ENCODE measurements at places on chromosomes 1 and 21.

- no peak for DNase-seq
Observed at GRCh38 chr1:17381161-17381560, 9.2 kb downstream of the PADI6 start.

- no peak for DNase-seq
Observed at GRCh38 chr1:184379111-184379752, 7.6 kb upstream of the C1orf21 start.

DNA sequence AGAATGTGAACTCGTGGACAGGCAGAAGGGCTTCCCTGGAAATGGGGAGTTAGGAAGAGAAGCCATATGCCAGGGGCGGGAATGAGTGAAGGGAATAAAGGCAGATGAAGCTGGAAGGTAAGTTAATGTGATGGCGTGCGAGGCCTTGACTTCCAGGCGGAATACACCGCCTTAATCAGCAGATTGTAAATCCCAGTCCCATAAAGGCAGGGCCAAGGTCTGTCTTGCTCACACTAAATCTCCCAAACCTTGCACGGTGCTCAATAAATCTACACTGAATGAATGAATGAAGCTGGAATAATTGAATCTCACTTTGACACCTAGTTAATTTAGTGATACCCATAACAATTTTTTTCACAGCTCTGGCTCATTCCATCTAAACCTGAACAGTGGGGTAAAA is 16.8 kb upstream of the PRDM2 start:
- no peak for DNase-seq

DNA sequence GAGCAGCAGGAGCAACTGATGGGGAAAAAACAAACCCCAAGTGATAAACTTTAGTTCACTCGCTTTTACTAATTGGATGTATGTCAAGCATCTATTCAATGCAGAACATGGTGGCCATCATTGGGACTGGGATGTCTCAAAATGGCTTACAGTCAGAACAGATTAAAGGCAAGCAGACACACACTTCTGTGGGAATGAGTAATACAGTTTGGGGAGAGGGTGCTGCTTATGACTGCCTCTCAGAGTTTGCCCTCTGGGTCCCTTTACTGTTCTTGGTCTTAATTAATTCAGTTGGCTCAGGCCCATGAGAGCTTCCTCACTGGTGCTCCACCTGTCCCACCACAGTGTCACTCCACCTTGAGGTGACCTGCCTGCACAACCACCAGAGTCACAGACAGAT is 119.5 kb downstream of the TBX19 start:
- no peak for DNase-seq

GRCh38 chr1:214551436-214552173 is at the start of gene PTPN14:
PTPN14 (minus strand) TSS chr1:214551602; CDS start chr1:214464803, 86,799 bp downstream.
- no peak for DNase-seq

DNA sequence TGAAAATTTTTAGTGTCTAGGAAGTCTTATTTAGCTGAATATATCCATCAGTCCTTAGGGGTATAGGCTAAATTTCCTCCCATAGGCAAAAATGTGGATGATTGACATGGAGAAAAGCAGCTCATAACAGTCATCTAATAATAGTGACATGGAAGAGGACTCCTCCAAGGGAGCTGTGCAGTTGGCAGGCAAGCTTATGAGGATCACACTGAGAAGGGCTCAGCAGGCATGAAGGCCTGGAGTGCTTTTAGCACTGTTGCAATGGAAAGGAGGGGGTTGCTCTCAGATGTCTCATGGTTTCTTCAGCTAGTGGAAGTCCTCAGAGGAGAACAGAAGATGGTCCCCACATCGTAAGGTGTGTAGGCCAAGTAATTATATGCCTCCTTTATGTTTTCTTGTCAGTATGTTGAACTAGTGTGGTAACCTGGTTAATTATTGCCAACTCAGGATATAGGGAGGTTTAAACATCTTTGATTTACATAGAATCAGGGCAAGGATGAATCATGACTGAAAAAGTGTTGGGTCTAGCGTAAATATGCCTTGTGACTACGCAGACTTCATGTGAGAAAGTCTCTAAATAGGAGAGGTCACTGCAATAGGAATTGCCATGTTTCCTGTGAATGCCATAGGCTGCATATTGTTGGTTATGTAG is 18.9 kb downstream of the VN1R5 start:
- no peak for DNase-seq

DNA sequence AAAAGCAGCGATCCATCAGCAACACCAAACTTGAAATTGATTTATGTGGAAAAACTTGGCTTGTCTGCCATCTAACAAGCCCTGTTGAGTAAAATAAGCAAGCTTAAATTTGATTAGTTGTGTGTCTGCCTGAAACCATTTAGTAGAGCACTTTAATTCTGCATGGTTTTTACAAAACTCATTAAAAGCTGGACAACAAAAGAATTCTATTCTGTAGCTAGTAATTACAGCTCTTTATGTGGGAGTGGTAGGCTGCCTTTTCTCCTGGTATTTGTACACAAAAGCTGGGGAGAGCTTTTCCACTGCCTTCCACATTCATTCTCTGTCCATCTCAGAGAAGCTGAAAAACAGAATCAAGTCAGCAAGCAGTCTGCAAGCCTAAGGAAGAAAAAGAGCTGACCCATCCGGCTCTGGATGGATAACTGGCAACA is 1.7 kb downstream of the ETS2 start:
- no peak for DNase-seq

GRCh38 chr1:227712648-227713047 is 22.5 kb downstream of the JMJD4 start:
- no peak for DNase-seq

DNA sequence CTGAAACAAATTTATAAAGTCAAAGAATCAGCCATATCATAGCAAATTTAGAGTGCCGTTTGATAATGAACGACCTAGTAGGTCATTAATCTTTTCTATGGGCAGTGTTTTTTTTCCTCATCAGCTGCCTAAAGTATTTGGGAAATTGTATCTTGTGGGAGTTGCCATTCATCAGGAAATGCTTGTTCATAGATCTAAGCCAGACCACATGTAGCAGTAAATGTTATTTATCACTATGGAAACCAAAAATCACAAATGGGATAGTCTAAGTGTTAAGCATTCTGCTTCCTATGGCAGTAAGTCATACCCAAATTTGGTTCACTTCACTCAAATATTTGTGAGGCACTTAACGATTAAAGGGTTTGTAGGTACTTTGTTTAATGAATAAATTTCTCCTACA is 52.9 kb downstream of the LRRC8D start:
- DNase-seq, result no peak

GRCh38 chr1:107048241-107048640 is 8.2 kb upstream of the PRMT6 start:
- no peak for DNase-seq

DNA sequence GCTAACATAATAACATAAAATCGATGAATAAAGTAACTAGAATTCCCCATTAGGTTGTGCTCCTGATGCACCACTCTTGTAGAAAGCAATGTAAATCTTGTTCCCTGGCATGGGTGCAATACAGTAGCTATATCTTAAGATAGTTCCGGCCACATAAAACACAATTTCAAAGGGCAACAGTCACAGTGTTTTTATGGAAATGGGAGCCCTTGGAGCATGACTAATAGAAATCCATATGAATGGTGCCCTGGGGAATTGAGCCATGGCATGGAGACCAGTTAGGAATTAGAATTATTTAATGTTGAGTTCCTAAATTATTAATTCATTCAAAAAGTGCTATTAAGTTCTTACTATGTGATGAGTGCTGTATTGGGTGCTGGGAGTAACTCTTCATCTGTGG is 118.7 kb downstream of the KCNK2 start:
- no peak for DNase-seq

- no peak for DNase-seq
Observed at GRCh38 chr1:168980180-168980579, 126.3 kb upstream of the ATP1B1 start.

DNA sequence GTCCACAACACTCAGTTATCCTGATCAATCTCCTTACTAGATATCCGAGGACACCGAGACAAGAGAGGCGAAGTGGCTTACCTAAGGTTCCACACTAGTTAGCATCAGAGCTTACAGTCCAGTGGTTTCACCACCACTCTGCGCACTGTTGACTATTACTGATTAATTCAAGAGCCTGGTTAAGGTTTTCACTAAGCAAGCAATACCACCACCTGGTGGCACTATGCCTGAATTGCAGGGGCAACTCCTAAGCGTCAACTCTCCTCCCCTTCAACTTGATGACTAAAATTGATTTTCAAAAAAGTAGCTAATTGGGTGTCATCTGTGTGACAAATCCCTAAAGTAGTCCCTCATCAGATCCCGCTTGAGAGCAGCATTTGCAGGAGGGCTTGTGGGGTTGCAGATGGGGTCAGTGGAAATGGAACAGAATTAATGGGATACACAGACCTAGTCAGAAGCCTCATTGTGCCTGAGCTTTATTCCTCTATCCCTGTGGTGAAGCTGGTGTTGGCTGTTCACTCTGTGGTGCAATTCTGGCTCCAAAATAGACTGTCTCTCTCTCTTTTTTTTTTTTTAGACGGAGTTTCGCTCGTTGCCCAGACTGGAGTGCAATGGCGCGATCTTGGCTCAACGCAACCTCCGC is 9.1 kb downstream of the TTC22 start:
- DNase-seq, result no peak

DNA sequence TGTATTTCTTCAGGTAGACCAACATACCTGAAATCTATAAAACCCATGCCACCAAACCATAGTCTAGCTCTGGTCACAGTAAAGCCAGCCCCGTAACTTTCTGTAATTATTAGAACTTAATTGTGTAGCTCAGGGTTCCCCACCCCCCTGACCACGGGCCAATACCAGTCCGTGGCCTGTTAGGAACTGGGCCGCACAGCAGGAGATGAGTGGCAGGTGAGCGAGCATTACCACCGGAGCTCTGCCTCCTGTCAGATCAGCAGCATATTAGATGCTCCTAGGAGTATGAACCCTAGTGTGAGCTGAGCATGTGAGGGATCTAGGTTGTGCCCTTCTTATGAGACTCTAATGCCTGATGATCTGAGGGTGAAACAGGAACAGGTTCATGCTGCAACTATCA is 14.6 kb downstream of the TENT5C start:
- no peak for DNase-seq

DNA sequence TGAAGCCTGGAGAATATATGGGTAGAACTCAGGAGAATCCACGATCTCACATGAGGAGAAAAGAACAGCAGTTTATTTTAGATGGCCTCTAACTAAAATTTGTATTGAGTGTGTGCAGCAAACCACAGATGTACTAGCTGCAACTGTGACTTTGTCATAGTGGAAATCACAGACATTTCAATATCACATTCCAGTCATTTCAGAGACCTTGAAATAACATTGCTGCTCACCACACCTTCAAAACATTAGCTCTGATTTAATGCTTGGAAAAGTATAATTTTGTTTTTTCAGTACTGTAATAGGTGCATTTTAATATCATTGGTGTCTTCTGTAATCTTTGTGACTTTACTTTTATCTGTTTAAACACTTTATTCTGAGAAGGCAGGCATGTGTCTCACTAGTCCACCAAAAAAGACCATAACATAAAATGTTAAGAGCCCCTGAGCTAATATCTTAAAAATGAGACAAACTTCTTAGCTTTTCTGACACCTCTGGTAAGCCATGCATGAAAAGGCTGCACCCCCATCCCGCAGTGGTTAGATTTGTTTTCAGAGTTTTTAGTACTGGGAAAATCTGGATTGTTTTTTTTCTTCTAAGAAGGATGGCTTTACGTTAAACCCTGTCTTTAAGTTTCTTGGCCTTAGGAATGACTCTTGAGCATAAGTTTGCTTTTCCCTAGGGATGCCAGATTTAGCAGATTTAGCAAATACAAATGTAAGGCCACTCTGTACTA is 30.1 kb downstream of the KCNJ15 start:
- no peak for DNase-seq

Data from NCI-H524 treated with DMSO at 0.1 percent for 48 hours (cell line).